ENCODE measurements at places on chromosomes 16 and 17.

DNA sequence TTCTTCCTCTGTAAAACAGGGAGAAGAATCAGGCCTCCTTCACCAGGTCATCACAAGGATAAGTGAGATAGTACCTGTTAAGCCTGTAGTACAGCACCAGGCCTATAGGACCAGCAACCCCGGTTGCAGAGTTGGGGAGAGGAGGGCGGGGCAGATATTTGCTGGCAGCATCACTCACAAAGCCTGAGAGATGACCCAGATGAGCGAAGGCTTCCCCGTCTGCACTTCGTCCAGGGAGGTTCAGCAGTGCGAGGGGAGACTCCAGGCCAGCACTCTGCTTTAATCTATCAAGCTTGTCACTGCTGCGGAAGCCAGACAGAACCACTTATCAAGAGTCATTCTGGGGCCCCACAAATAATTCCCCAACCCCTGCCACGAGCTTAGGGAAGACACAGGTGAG lies 15.8 kb upstream of the RBBP6 start:
- DNase-seq = no peak

GRCh38 chr16:23690771-23691482 lies 12.2 kb downstream of the PLK1 start:
- DNase-seq = no peak

DNA sequence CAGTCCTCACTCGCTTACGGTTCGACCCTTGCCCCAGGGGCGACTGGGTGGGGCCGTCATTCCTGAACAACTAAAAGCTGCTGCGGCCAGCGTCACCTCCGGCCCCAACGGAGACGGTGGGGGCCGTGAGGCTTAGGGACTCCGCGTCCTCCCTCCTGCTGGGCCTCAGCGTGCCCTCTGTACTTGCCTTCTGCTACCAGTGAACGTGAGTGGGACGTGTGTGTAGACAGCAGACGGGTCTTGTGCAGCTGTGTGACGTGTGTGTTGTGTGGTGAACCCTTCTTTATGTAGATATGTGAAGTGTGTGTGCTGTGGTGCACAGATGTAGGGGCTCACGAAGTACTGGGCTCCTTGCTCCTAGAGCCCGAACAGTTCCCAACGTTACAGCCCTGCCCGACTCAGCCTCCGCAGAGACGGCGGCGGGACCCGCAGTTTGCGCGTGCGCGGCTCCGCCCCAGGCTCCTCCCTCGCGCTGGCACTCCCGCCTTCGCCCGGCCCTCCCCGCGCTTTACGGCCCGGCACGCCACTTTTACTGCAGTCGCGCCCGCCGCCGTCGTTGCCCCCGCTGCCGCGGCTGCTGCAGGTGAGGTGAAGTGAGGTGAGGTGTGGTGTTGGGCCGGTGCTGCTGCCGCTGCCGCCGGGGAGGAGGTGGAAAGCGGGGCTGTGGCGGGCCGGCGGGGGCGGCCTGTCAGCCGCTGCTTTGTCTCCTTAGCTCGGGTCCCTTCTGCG lies at the start of gene PHAF1:
TSS of gene PHAF1 (plus strand) at position 535 of the 729 bp plus-strand sequence. CDS start 235 bp downstream, outside the sequence.
- DNase-seq = peak; percentile 93

GRCh38 chr16:50567651-50568050 lies 19.5 kb downstream of the NKD1 start:
- no peak for DNase-seq

DNA sequence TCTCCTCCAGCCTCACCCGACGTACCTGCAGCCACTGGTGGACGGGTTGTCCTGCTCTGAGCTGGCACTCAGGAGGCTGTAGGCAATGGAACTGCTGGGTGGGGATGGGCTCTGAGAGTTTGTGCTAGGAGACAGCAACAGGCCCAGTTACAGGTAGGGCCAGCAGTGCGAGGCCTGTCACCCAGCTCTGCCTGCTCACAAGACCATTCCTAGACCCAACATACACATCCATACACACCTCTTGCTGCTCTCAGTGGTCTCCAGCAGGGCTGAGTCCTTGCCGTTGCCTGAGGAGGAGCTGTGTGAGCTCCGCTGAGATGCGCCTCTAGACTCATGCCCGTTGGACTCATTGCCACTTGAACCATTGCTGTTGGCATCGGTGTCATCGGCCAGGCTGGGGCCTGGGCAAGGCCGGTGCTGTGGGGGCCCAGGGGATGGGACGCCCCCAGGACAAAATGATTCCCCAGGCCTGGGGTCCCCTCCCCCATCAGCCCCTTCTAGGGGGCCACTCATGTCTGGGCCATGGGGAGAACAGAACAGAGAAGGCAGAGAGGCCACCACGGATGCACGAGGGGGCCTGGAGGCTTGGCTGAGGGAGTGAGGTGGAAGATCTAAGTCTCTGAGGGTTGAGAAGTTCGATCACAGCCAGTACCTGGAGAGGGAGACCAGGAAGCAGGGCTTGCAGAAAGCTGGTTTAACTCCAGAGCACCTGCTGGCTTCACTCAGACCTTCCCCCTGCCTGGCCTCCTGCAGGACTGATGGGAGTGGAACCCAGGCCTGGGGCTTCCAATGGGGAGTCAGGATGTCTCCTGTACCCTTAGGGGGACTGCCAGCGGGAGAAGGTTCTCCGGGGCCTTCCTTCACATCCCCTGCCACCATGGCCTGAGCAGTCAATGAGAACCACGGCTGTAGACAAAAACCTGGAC lies 1.7 kb downstream of the PER1 start:
- no peak for DNase-seq
